GM04503 (cell line): ENCODE measurements at places on chromosomes 1 and 21.

- no peak for DNase-seq
Measured at GRCh38 chr1:11354893-11355553, 82.0 kb downstream of the UBIAD1 start.

DNA sequence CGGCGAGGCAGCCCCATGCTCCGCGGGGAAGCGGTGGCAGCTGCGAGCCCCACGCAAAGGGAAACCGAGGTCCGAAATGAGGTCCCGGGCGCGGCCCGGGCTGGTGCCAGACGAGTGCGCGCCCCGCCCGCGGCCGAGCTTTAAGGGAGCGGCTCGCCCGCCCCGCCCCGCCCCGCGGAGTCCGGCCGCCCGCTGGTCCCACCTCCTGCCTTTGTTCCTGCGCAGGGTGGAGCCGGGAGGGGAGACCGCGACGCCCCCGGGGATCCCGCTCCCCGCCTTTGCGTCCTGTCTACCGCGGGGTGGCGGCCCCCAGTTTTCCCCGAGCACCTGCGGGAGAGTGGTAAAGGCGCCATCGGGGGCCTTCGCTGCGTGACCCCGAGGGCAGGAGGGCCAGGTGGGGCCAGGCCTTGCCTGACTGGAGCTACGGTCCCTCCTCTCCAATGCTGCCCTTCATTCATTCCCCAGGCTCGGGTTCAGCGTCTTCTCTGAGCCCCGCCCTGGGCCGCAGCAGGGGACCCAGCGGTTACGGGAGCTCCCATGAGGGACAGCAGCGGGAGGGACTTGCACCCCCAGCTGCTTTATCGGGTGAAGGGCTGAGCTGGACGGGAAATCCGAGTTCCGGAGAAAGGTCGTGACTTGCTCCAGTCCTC, at the start of gene HES2:
HES2 (minus strand) TSS at position 116 of the 650 bp plus-strand sequence; CDS start at position 17, 99 bp downstream.
- DNase-seq = no peak

- no peak for DNase-seq
Measured at GRCh38 chr1:112504001-112504660, 4.6 kb upstream of the WNT2B start.

DNA sequence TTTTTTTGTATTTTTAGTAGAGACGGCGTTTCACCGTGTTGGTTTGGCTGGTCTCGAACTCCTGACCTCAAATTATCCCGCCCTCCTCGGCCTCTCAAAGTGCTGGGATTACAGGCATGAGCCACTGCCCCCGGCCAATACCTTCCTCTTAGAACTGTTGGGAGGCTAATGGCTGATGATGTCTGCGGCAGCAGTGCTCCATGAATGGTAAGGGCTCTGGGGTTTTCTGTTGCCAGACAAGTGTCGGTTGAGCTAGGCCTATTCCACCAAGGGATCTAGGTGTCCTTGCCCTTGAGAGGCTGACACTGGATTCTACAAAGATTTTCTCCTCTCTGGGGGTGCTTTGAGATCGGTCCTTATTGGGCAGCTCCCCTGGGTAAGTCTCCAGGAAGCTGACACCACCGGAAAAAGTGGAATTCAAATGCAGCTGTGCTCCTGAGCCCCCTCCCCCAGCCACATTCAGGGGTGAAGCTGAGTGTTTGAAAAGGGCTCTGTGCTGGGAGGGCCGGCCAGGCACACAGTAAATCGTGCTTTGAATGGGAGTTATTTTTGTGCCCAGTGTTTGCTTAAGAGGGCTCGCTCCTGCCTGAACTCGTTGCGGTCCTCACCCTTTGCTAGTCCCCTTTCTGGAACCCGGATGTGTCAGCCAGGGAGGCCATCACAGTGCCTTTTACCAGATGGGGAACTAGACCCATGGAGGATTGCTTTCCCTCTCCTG, 5.2 kb downstream of the SOX13 start:
- DNase-seq = no peak

GRCh38 chr1:194331758-194332157, 1145.3 kb upstream of the B3GALT2 start:
- DNase-seq = no peak

GRCh38 chr1:226643177-226643576, 94.6 kb downstream of the STUM start:
- DNase-seq = no peak
